ENCODE measurements at places on chromosomes 13 and 19. TPM values are rescaled to one million over a fixed set of nuclear protein-coding genes. Genes with fewer than 3 reads are reported as not detected.

GRCh38 chr13:27130223-27130978 lies 41.2 kb downstream of the USP12 start:
- H3K27me3 ChIP-seq: no peaks in the 10 kb centered on the region
- no peak overlapping the region for H3K4me3 ChIP-seq
- no peaks in the 10 kb centered on the region for H3K36me3 ChIP-seq

Gene TMC4
- polyA plus RNA-seq: not detected

DNA sequence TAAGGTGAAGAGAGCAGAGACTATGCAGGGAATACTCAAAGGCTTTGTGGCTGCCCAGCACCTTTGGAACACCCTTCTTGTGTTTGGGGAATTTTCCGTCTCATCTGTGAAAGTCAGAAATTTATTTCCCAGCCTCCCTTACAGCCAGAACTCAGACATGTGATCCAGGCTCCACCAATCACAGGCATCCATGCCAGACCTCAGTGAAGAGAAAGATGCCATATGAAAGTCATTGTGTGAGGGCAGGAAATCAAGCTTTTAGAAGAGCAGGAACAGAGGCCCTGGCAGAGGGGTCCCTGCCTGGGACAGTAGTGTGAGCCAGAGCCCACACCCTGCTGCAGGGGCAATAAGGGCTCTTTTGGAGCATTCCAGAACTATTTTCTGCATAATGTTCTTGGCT lies 12.1 kb downstream of the CCDC70 start:
- DNase-seq: no peak
- no peaks in the 10 kb centered on the region for H3K27me3 ChIP-seq
- H3K4me1 ChIP-seq: no peaks in the 10 kb centered on the region
- H3K4me3 ChIP-seq: no peak overlapping the region
- H3K36me3 ChIP-seq: no peaks in the 10 kb centered on the region

Gene FFAR2
- 0.31 TPM for polyA plus RNA-seq

- no peak overlapping the region for H3K27ac ChIP-seq
- H3K4me1 ChIP-seq: no peaks in the 10 kb centered on the region
- no peak overlapping the region for H3K4me3 ChIP-seq
- H3K36me3 ChIP-seq: no peaks in the 10 kb centered on the region
- no peak for DNase-seq
- no peaks in the 10 kb centered on the region for H3K27me3 ChIP-seq
Measured at GRCh38 chr13:31090961-31091624, 70.6 kb downstream of the HSPH1 start.

Gene TEX101
- not detected for polyA plus RNA-seq

- no peak overlapping the region for H3K4me3 ChIP-seq
- H3K27me3 ChIP-seq: no peaks in the 10 kb centered on the region
- H3K36me3 ChIP-seq: no peaks in the 10 kb centered on the region
Measured at GRCh38 chr19:16293118-16294091, 31.2 kb upstream of the KLF2 start.
